ENCODE measurements at places on chromosomes 5 and 9.

GRCh38 chr5:109298794-109299193 lies 111.0 kb downstream of the PJA2 start:
- no peak for DNase-seq

DNA sequence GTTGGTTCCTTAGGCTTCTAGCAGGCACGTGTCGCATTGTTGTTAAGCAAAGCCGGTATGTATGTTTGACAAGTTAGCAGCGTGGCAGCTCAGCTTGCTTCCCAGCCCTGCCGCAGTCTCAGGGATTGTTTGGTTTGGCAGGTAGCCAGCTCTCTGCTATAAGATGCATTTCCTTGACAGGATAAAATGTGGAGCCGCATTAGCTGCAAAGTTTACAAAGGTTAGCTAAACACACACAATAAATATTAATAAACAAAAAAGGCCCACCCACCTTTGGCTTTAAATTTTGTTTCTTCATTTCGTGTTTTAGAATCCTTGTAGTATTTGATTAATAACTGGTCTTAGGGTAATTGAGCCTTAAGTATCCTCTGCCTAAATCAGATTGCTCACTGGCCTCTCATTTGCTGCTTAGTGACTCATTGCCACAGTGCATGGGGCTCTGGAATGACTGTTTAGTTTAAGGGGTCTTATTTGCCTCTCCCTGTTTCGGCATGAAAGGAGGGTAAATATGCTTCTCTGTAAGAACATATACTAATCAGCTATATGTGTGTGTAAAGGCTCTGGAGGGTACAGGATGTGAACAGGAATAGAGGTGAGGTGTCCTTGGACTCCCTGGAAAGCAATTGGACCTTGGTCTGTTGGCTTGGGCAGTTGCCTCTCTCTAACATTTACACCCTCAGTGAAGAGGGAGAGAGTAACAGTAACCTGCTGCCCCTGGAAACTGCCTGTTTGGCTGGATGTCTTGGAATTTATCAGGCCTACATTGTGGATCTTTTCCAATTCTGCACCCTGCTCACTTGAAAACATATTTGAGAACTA lies 122.0 kb downstream of the GDNF start:
- peak; percentile 81 for DNase-seq

DNA sequence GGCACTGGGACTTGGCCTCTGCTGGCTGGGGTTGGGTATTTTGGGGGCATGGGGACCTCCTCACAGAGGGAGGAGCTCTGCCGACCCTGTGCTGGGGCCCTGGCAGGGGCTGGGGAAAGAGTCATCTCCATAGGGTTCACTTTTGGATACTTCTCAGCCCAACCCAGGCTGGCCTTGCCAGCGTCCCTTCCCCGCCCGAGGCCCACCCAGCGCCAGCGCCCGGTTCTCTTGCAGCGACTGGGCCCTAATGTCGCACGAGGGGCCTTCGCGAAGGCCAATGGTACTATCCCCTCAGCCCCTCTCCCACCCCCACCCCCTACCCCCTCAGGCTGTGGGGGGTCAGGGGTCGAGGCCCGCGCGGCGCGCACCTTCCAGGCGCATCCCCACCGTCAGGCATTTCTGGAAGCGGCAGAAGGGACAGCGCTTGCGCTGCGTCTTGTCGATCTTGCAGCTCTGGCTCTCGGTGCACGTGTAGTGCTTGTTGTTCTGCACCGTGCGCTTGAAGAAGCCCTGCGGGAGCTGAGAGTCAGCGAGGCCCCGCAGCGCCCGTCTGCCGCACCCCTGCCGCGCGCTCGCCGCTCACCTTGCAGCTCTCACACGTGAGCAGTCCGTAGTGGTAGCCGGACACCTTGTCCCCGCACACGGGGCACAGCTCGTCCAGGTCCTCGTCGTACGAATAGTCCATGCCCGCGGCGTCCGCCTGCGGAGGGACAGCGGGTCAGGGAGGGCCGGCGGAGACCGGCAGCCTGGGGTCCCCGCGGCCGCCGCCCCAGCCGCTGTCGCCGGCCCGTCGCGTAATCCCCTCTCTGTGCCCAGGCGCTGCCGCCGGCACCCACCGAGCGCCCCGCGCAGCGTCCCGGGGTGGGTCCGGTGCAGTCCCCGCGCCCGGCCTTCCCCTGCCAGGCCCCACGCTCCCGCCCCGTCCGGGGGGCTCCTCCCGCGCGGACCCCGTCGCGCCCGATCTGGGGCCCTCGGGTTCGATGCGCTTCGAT lies 4.2 kb downstream of the NR5A1 start:
- DNase-seq: no peak

DNA sequence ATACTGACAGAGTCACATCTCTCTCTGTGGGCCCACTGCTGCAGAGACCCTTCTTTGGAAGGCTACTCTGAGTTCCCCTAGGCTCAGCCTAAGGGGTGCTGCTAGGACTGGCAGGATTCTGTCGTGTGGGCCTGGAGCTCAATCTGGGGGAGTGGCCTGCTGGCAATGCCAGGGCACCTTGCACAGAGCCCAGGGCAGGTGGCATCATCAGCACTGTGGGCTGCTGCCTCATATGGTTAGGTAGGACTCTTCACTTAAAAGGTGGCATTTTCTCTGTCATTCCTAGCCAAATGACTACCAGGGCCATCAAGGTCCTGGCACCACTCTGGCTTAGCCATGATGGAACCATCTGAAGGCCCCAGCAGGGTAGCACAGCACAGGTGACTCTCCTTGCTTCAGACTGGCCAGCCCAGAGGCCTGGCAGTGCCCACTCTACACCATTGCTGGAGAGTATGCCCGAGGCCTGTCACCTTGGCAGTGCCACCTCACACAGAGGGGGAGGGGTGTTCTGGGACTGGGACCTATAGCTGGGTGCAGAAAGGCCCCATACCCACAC lies 21.9 kb downstream of the PITX1 start:
- no peak for DNase-seq

DNA sequence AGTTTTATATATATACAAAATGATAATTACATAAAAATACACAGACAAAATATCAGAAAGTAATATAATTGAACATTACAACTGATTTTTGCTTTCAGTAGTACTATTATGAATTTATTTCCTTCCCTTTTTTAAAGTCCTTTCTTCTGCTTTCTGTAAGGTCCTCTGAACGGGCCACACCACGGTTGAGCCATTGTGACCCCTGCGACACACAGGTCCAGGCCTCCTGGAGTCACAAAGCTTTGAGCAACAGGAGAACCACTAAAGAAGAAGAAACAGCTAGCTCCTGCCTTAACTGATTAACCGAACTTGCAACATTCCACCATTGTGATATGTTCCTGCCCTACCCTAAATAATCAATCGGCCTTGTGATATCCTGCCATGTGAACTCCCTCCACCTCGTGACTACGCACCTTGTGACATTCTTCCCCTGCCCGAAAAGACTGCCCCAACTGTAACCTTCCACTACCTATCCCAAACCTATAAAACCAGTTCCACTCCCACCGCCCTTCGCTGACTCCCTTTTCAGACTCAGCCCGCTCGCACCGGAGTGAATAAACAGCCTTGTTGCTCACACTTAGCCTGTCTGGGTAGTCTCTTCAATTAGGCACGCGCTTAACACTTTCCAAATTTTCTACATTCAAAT lies 375.0 kb upstream of the RFX3 start:
- DNase-seq: no peak

DNA sequence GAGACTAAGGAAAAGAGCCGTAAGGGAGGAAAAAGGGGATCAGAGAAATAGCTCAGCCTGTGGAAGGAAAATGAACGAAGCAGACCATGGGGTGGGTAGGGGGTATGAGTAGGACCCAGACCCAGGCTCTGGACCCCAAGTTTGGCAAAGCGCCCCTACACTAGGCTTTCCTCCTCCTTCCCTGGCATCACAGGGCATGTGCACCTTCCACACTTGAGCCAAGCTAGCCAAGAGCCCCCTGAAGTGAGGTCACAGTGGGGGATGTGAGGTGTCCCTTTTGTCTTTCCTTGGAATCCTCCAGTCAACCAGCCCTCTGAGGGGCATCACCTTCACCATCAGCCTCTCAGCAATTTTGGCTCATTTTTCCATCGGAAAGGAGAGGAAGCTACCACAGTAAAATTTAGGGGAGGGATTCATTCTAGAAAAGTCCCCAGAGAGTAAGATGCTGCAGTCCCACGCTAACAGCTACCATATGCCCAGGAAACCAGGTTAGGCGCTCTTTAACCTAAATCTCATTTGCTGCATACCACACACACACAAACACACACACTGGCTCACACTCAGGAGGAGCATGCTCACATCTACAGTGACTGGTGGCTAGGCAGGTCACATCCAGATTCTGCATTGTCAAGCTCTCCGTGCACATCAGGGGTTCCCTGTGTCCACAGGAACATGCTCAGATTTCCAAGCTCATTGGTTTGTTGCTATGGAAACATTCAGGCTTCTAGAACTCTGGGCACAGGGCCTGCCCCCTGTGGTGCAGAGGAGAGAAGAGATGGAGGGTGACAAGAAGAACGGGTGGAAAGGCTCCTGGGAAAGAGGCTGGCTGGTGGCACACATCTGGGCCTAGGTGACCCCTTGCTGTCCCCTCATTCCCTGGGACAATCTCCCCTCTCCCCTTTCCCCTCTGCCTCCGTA lies 9.9 kb downstream of the REEP2 start:
- DNase-seq: peak; percentile 81

GRCh38 chr5:116557669-116558271 lies 16.9 kb downstream of the SEMA6A start:
- DNase-seq: no peak

GRCh38 chr9:86288499-86289198 lies 6.3 kb upstream of the ISCA1 start:
- no peak for DNase-seq

DNA sequence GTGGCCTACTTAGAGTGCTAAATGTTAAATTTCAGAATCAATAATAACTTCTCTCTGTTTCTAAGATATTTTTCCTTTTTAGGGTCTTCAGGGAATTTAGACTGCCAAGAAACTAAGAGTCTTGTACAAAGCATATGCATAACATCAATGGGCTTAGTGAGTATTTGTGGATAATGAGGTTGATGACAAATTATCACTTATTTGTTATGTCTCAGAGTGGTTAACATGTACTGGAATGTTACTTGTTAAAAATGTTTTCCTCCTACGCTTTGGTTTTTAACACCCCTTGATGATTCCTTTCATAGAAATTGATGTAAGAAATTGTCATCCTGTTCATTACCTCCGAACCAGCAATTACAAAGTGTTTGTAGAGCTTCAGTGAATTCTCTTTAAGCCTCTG lies 144.3 kb downstream of the MRPS30 start:
- DNase-seq: no peak

DNA sequence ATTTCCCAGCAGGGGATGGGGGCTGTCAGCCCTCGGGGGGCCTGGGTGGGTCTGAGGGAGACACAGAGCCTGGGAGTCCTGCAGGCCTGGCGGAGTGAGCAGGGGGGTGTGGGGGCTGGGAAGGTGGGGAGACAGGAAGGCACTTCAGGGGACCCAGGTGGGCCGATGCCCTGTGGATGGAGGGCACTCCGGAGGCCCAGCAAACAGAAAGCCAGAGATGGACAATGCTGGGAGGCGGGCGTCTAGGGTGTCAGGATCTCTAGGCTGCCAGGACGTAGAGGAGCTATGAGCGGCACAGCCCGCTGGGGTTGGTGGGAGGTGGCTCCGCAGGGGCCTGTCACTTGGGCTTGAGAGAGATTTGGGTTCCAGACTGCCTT lies 87.6 kb upstream of the COL5A1 start:
- no peak for DNase-seq

DNA sequence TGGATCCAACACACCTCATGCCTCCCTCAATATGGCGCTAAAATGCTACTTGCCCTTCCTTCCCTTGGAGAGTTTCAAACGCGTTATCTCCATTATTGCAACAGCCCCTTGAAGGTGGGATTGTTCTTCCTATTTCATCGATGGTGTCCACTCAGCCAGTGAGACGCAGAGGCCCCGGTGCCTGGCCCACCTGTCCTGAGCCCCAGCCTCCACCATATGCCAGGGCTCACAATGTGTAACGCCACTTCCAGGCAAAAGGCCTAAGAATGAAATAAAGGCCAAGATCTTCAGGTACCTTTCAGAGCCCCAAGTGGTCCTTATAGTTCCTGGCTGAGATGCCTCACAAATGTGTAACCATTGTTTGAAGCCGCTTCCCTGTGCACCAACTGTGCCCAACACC lies 170.7 kb upstream of the PHYKPL start:
- no peak for DNase-seq

- DNase-seq: no peak
Measured at GRCh38 chr9:129457325-129457779, 163.5 kb downstream of the C9orf50 start.

GRCh38 chr9:8895106-8895860 lies 1095.7 kb upstream of the DMAC1 start:
- DNase-seq: no peak

DNA sequence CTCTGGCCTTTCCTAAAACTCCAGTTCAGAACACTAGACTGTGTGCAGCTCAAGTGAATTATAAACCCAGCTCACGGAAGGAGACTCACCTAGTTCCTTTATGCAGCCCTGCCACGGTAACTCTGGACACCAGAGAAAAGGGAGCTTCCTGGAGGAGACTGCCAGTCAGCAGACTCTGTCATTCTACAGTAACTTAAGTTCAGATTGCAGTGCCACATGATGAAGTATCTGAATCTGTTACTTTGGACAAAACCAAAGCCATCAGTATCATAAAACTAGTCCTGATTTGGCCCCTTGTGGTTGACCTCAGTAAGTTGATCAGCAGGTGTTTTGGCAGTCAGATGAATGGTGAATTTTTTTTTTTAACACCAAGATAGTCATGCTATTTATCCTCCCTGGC lies 2.7 kb downstream of the MTRR start:
- DNase-seq: no peak

- no peak for DNase-seq
Measured at GRCh38 chr9:128625391-128626146, 31.1 kb downstream of the DYNC2I2 start.

DNA sequence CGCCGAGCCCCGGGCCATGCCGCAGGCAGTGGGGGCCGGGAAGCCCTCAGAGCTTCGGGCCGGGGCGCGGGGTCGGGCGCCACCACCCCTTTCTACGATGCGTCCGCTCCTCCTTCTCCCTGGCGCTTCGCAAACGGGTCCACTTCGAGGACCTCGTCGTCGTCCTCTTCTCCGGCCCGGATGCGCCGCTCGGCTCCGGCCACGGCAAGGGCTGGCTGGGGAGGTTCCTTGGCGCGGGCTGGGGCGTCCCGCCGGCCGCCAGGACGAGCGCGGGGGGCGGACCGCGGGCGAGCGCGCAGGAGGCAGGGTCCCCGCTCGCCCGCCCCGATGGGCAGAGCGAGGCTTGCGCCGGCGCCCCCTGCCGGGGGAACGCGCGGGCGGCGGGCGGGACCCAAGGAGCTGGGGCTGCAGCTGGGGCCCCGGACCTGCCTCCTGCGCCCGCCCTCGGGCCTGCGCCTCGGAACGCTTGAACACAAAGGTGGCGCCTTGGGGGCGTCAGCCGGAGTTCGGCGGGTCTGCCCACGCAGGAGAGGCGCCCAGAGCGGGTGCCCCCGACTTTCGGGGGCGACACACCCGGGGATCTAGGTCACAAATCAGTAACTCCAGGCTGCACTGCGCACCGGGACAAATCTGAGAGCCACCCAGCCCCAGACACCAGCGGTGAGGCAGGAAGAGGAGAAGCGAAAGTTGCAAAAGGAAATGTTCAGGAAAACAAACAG lies at the start of gene ROR2:
Gene ROR2, minus strand, starts transcription at position 283 of the 719 bp plus-strand sequence.
- DNase-seq: no peak

DNA sequence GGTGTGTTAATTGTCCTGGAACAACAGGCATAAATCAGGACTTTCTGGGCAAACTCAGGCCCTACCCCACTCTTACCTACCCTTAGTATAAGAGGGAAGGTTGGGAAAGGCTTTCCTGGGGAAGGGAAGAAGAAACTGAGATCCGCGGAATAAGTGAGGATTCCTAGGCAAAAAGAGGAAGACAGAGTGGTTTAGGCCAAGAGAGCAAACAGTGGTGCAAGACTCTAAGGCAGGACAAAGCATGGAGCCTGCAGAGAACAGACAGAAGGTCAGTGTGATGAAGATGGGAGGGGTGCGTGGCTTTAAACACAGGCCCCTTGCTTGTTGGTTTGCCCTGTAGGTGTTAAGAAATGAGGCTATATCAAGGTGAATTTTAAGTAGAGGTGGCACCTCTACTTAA lies 69.4 kb downstream of the TMC1 start:
- DNase-seq: no peak
